ENCODE measurements at places on chromosomes 12 and 14. TPM values are rescaled to one million over a fixed set of nuclear protein-coding genes. Genes with fewer than 3 reads are reported as not detected.

DNA sequence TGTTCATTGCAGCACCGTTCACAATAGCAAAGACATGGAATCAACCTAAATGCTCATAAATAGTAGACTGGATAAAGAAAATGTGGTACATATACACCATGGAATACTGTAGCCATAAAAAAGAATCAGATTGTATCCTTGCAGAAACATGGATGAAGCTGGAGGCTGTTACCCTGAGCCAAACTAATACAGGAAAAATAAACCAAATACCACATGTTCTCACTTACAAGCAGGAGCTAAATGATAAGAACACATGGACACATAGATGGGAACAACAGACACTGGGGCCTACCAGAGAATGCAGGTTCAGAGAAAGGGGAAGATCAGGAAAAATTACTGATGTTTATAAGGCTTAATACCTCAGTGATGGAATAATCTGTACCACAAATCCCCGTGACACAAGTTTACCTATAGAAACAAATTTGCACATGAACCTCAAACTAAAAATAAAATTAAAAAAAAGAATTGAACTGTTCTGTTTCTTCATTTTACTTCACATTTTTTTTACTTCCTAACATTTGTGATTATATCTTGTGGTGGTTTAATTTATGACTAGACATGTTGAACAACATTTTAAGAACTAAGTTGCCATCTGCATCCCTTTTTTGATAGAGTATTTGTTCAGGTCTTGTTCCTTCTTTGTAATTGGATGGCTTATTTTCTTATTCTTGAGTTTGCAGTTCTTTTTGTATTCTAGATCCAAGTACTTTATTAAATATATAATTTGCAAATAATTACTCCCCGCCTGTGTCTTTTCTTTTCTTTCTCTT lies 835.2 kb downstream of the FSCB start:
- H3K36me3 ChIP-seq = no peaks in the 10 kb centered on the region
- no peak for DNase-seq
- no peak overlapping the region for H3K4me3 ChIP-seq
- no peak overlapping the region for H3K27ac ChIP-seq
- H3K4me1 ChIP-seq = no peaks in the 10 kb centered on the region

Gene AGAP2
- 26.9 TPM for total RNA-seq

Gene SALL2
- total RNA-seq = 5.3 TPM

- H3K27ac ChIP-seq = no peak overlapping the region
- no peak for DNase-seq
- H3K36me3 ChIP-seq = no peaks in the 10 kb centered on the region
- H3K4me3 ChIP-seq = no peak overlapping the region
- H3K4me1 ChIP-seq = no peaks in the 10 kb centered on the region
These were observed 26.9 kb downstream of the SIX1 start for GRCh38 chr14:60622210-60622916.

Gene RAB15
- total RNA-seq = 6.0 TPM

Data from activated T-cell treated with anti-CD3 and anti-CD28 coated beads, Interleukin-2, amount 50 U/mL, for 72 hours (primary cell).